COR-L47 (cell line): ENCODE measurements at places on chromosomes 13 and 19.
A peak's percentile ranks its signal among the peaks of the same experiment; 100 is the strongest.

- no peak for DNase-seq
Measured at GRCh38 chr13:44243198-44243857, 130.3 kb upstream of the SERP2 start.

GRCh38 chr19:18683109-18683957, at the start of gene CRTC1:
Gene CRTC1, plus strand, starts transcription at chr19:18683680. Its CDS starts 23 bp downstream, at chr19:18683703.
- DNase-seq, result peak; percentile 75

DNA sequence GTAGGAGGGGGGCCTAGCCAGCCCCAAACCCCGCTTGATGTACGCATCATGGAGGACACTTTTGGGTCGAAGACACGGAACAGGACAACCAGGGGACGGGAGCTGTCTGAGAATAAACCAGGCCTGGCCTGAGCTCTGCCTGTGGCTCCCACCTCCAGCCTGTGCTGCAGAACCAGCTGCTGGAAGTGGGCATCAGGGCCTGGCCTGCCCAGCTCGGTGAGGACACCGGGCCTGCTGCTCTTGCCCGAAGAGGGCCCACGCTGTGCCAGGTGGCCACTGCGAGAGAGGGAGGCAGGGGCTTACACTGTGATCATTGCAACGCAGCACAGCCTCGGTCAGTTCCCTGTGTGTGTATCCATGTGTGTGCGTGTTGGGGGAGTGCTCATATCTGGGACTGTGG, 34.6 kb downstream of the CEBPG start:
- DNase-seq, result no peak

GRCh38 chr19:33641261-33641660, 19.5 kb downstream of the CHST8 start:
- no peak for DNase-seq

- peak; percentile 55 for DNase-seq
Measured at GRCh38 chr19:29285878-29286277, 72.9 kb upstream of the UQCRFS1 start.

GRCh38 chr13:98922306-98922705, 55.6 kb downstream of the DOCK9 start:
- no peak for DNase-seq

DNA sequence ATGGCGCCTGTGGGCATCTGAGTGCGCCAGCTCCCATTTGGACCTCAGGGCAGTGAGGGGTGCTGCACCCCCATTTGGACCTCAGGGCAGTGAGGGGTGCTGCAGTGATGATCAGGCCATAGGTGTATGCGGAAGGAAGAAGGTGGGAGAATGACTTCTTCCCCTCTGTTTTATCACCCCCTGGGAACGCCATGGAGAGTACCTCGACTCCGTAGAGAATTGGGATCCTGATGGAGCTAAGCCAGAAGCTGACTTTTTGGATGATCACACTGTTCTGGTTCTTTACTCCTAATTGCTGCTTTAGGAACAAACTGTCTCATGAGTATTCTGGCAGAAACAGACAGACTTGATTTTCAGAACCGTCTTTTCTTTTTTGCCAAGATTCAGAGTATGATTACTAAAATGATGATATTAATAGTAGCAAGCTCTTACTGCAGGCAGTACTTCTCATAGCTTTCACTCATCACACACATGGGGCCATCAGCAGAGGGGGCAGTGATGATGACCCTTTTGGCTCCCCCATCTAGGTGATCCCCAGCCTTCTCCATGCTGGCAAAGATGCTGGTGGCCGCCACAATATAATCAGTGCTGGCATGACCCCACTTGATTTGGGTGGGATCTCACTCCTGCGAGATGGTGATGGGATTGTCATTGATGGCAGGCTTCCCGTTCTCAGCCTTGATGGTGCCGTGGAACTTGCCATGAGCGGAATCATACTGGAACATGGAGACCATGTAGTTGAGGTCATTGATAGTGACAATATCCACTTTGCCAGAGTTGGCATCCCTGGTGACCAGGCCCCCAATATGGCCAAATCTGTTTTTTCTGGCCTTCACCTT, 10.3 kb upstream of the UBAC2 start:
- DNase-seq, result no peak

DNA sequence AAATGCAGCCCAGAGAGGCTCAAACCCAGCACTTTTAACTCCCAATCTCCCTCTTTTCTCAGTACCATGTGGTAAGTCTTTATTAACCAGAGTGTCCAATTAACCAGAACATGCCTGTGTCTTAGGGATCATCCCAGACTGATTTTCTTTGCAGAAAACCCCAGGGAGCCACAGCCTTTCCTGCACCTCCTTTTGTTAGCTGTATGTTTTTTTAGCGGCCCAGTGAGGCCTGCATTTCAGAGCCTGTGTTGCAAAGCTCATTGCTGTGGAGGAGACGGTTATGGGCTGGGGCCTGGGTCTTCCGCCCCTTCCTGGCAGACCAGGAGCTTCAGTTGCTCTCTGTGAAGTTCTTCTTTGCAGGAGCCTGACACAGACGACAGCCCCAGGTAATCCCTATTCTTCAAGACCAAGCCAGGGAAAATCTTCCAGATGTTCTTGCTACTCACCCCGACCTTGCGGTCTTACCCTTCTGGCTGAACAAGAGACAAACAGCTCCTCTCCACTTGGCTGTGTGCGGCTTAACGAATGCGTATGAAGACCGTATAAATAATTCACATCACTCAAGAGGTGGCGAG, 70.7 kb upstream of the TSHZ3 start:
- DNase-seq, result no peak

- peak; percentile 57 for DNase-seq
Measured at GRCh38 chr19:47013041-47013517, 6.6 kb upstream of the NPAS1 start.

- DNase-seq, result no peak
Measured at GRCh38 chr19:53655042-53655665, 23.4 kb downstream of the DPRX start.

- DNase-seq, result peak; percentile 75
Measured at GRCh38 chr19:54518844-54519243, 16.2 kb downstream of the LAIR2 start.

DNA sequence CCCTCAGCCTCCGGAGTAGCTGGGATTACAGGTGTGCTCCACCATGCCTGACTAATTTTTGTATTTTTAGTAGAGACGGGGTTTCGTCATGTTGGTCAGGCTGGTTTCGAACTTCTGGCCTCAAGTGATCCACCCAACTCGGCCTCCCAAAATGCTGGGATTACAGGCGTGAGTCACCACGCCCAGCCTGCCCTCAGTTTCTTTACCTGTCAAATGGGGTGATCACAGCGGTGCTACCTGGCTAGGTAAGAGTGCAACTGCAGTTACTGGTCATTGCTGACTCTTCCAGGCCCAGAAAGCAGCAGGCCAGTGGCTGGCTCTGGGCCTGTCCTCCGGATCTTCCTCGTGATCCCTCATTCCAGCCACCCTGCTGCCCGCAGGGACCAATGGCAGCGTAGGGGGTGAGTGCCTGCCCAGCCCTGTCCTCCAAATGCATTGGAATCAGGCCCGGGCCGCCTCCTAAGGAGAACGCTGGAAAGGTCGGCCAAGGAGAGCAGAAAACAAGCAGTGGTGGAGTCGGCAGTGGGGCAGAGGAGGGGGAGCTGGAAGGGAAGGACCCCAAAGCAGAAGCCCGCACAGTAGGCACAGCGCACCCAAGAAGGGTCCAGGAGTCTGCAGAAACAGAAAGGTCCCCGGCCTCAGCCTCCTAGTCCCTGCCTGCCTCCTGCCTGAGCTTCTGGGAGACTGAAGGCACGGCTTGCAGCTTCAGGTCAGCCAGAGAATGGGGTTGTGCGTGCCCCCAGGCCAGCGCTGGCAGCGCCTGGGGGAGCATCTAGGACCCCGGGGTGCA, 1.8 kb upstream of the SLC27A1 start:
- no peak for DNase-seq

- DNase-seq, result no peak
Measured at GRCh38 chr19:51783372-51783771, 11.6 kb upstream of the FPR3 start.

- DNase-seq, result no peak
Measured at GRCh38 chr13:26280822-26281221, 26.9 kb downstream of the CDK8 start.

GRCh38 chr13:84352946-84353345, 470.7 kb upstream of the SLITRK1 start:
- no peak for DNase-seq

GRCh38 chr13:45278096-45278645, 62.8 kb downstream of the TPT1 start:
- no peak for DNase-seq

DNA sequence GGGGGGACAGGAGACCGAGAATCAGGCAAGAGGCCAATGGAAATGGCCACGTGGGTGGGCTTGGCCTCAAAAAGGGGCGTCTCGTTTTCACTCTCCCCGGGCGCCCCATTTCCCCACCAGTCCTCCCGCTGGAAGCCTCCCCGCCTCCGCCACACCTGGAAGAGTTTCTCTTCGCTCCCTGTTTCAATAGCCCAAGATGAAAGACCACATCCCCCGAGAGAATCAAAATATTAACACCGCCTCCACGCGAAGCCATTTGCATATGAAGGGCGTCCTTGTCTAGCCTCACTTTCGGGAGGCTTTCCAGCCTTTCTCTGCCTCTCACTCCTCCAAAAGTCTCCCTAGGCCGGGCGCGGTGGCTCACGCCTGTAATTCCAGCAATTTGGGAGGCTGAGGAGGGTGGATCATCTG, 691 bp upstream of the OLFM2 start:
- no peak for DNase-seq

- DNase-seq, result peak; percentile 95
Measured at GRCh38 chr19:3557461-3558248, at the start of gene MFSD12. Gene MFSD12, minus strand, starts transcription at chr19:3557586. Its CDS starts 183 bp downstream, at chr19:3557403.

- DNase-seq, result peak; percentile 82
Measured at GRCh38 chr13:43936647-43937046, 56.9 kb downstream of the LACC1 start.

DNA sequence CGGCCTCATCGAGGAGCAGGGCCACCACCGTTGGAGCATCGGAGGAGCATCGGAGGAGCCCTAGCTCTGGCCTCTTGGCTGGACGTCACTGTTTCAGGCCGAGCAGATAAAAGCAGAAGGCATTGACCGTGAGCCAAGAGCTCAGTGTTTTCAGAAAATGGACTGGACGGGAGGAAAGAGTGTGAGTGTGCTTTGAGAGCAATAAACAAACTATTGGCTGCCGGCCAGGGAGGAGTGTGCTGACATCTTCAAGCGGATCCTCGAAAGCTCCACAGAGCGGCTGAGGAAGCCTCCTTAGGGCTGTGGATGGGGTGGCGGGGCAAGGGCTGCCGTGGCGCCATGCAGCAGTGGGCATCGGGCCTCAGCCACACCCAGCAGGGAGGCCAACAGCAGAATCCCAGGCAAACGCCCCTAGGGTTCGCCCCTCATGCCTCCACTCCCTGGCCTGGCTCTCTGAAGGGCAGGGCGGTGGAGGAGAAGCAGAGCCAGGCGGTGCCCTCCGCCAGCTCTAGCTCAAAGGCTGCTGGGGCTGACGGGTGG, 41.8 kb downstream of the IRS2 start:
- peak; percentile 87 for DNase-seq
